ENCODE measurements at places on chromosomes 3 and 15.

- DNase-seq: no peak
These were observed 598.1 kb upstream of the GOLIM4 start for GRCh38 chr3:168693870-168694269.

GRCh38 chr15:56248311-56248992, 4.8 kb upstream of the RFX7 start:
- no peak for DNase-seq

DNA sequence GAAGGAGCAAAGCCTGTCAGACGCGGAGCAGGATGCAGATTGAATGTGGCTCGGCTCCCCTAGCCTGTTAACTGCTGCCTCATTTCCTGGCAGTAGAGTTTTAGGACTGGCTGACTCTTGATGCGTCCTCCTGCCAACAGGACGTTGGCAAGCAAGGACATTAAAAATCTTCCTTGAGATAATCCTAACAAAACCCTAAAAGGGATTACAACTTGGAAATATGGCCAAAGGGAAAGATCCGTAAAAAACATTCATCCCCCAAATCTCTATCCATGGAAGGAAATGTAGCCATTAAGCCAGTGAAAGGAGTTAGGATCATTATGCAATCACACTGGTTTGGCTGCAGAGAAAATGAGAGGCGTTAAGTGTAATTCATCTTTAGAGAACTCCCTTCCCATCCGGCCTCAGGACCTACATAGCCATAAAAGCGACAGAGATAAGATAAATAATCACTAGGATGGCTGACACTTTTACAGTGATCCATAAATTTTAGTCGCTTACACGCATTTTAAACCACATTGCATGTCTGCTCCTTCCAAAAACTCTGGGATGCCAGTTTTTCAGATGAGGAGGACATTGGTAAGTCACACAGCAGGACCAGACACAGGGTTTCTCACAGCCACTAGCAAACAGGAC, 44.5 kb upstream of the C3orf80 start:
- peak; percentile 75 for DNase-seq

DNA sequence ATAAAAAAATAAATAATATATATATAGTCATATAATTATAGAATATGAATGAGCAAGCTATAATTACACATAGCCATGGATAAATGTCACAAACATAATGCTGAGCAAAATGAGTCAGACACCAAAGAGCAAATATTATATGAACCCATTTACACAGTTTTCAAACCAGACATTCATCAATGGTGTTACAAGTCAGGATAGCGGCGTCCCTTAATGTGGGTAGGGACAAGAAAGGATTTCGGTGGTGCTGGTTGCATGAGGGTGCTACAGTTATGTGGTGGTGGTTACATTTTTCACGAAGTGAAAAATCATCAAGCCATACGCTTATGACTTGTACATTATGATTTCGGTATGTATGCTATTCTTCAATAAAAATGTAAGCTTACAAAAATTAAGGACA, 100.5 kb downstream of the HMG20A start:
- no peak for DNase-seq

DNA sequence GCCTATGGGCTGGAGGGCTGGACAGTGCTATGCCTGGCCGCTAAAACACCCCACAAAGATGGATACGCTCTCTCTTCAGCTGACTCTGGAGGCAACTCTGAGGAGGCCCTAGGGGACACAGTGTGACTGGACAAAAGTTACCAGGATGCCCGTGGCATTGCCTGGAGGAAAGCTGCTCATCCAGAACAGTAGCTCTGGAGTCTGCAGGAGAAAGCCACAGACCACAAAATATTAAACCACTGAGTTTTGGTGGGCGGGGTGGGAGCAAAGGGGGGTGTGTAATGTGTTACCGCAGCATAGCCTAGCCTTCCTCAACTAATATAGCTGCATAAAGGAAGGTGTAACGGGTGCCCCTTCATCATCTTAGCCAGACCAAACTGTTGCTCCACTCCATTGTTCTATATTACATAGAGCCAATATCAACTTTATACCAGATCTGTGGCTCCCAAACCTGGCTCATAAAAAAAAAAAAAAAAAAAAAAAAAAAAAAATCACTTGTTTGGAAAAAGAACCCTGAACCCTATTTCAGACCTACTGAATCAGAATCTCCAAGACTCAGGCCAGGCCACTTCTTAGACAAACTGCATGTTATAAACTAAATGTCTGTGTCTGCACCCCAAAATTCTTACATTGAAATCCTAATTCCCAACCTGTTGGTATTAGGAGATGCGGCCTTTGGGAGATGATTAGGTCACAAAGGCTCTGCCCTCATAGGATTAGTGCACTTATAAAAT, 132.6 kb downstream of the TNIK start:
- DNase-seq: no peak

DNA sequence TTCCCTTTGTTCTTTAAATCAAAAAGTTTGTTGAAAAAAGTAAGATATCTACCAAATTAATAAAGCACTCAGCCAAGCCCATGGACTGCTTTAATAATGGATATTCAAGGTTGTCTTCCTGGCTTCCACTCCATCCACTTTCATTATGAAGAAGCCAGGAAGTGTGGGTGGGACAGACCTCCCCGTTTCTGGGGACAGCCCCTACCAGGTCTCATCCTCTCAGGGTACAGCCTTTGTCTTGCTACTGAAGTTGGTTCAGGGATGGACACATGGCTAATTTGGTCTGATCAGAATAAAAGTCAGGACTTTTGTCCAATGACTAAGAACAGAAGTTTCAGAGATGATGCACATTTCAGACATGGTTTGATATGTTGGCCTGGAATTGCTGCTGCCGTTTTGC, 32.6 kb downstream of the CCNB2 start:
- no peak for DNase-seq

DNA sequence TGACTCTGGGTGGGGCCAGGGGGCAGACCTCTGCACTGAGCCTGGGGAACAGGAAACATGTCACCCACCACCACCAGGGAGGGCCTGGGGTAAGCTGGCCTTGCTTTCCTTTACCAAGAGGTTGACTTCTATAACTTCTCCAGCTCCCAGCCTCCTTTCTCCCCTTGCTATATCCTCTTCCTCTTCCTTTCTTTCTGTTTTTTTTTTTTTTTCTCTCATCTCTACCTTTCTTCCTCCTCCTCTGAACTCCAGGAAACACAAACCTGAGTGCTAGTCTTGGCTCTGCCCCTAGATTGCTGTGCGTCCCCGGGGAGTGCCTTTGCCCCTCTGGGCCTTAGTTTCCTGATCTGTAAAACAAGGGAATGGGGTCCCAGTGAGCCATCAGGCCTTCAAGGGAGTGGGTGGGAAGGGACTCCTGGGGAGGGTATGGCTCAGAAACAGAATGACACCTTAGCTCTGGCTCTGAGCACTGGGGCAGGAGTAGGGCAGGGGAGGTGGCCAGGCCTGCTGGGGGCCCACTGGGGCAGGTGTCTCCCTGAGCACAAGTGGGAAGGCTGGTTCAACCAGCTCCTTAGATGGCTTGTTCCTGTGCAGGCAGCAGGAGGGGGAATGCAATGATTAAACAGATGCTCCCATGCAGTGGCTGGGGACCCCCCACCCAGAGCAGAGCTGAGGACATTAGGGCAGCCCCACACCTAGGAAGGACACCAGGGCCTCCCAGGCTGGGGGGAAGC, 4.3 kb downstream of the SNX33 start:
- DNase-seq: no peak

- peak; percentile 67 for DNase-seq
These were observed 208.5 kb downstream of the LPP start for GRCh38 chr3:188362405-188362831.

All from AG08395 (cell line).